CD4-positive, alpha-beta T cell treated with Interleukin-6 at 100 ng/mL for 8 hours (primary cell): ENCODE measurements at places on chromosomes 7 and 10.

- no peak for DNase-seq
Observed at GRCh38 chr10:22338931-22339330, 6.4 kb upstream of the SPAG6 start.

GRCh38 chr10:102985811-102986210 is 67.7 kb downstream of the CNNM2 start:
- DNase-seq, result no peak

- DNase-seq, result no peak
Observed at GRCh38 chr7:96040250-96040772, 268.0 kb downstream of the DYNC1I1 start.

DNA sequence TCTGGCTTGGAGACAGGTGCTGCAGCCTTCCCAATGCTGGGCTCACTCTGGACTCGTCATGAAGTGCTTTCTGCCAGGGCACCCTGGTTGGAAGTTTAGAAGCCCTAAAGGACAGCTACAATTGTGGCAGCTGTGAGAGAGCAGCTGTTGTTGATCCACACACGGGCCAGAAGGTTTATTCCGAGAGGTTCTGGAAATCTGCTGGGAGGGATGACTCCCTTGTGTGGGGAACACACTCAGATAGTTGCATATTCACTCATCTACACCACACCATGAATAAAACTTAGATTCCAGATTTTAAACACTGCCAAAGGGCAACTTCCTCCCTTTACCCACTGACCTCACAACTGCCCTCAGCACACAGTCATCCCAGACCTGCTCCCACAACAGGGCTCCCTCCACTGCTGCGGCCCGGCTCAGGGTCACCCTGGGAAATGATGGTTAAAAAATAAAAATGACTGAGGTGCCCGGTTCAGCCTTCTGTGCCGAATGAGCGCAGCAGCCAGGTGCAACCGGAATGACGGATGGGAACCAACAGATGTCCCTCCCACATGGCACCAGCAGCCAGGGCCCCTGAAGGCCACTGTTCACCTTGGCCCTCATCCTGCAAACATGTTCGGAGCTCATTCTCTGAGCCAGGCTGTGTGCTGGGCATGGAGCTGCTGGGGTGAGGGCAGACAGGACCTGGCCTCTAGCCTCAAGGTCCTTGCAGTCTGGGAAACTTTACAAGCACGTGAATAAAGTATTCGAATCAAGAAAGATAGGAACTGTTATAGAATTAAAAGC is 40.2 kb downstream of the ASB13 start:
- no peak for DNase-seq

DNA sequence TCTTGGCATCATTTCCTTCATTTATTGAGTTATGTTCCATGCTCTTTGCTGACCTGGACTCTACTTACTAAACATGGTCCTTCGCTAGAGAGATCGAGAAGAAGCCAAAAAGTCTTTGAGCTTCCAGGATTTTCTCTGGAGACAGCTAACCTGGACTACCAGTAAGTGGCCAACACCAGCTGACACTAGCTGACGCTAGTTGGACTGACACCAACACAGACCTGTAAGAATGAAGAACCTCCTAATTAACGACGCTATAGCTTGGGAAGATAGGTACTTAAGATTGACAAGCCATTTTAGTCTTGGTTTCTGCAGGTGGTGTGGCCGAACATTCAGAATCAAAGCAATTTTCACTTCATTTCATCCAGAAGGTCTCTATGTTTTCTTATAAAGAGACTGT is 66.4 kb downstream of the GALNT17 start:
- no peak for DNase-seq

- DNase-seq, result no peak
Observed at GRCh38 chr10:87671139-87671815, 11.6 kb downstream of the PAPSS2 start.

DNA sequence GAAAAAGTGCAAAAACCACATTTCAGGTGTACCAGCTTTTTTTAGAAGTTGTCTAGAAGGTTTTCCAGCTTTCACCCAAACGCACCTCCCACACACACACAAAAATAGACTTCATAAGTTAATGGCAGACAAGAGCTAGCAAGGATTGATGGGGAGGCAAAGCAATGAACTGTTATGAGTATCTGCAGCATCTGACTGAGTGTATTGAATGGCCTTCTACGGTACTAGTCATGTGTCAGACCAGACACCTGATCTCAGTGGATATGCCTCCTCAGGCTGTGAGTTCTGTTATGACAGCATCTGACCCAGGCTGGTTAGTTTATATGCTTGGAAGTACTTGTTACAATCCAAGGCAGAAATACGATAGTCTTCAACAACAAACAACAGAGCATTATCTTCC is 406.1 kb upstream of the AUTS2 start:
- DNase-seq, result no peak

GRCh38 chr7:114710499-114710898 is 211.4 kb upstream of the MDFIC start:
- DNase-seq, result no peak

DNA sequence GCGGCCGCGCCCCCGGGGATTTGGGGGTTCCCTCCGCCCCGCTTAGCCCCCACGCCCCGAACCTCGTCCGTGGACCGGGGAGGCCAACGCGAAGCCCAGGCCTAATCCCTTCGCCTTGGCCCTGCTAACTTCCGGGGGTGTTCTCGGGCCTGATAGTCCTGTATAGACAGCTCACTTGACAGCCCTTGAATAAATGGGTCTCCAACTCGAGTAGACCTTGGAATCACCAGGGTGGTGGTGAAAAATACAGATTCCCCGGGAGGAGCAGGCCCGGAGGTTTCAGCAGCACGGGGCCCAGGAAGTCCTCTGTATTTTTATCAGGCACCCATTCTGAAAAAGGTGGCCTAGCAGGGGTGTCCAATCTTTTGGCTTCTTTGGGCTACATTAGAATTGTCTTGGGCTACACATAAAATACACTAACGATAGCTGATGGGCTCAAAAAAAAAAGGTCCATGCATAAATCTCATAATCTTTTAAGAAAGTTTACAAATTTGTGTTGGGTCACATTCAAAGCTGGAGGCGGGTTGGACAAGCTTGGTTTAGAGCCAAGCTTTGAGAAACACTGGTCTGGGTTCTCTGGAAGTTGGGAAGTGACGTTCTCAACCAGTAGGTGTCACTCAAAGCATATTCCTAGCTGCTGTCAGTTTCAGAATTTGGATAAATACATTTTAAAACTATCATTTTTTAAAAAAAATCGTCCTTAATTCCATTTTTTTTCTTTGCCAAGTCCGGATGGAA is 221.7 kb downstream of the PHTF2 start:
- peak; percentile 47 for DNase-seq

DNA sequence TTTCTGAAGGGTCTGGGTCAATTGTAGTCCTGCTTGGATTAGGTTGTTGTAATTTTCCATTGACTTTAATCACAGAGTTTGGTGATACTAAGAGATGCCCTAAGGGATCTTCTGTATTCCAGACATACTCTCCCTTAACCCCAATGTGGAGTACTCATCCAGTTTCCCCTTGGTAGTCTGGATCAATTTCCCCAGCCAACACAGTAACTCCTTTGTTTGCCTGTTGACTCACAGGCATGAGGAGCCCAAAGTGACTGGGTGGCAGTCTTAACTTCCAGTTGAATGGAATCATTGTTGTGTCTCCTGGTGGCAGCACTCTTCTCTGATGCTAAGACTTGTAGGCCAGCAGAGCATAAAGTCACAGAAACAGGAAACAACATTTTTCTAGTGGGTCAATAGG is 41.5 kb upstream of the PIK3CG start:
- DNase-seq, result no peak

GRCh38 chr10:100014071-100014762 is 4.5 kb upstream of the DNMBP start:
- no peak for DNase-seq

GRCh38 chr7:154842591-154842990 is 160.3 kb downstream of the PAXIP1 start:
- DNase-seq, result no peak

DNA sequence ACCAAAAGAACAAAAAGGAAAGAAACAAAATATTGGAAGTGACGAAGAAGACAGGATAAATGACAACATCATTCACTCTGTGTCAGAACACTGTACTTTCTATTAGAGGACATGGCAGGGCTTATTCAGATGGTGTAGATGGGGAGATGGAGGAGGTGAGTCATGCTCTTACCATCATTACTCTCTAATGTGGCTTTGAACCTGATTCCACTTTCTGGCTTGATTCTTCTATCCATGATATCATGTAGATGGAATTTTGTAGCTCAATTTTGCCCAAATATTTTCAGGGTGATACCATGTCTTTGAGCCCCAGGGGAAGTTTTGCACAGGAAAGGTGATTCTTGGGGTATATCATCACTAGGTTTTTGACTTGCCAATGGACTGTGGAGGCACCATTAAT is 91.7 kb downstream of the CFAP58 start:
- no peak for DNase-seq

DNA sequence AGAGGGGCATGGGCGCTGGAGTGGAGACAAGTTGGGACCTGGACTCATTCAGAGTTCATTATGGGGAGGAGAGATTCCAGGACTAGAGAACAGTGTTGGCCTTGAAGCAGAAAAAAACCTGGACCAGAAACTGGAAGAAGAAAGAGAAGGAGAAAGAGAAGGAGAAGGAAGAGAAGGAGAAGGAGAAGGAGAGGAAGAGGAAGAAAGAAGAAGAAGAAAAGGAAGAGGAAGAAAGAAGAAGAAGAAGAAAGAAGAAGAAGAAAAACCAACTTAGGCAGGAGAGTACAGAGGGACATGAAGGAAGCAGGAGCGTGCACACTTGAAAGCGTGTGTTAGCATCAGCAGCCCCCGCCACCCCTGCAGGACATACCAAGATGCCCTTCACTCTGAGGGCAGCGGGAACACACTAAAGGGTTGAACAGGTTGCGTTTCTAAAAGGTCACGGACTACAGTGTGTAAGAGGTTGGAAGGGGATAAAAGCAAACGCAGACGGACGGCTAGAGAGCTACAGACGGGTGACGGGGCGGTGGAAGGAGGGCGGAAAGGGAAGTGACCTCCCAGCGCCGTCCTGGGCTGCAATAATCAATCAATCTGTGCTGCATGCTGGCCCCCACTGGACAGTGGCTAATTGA is 95.3 kb downstream of the SEC61G start:
- no peak for DNase-seq

DNA sequence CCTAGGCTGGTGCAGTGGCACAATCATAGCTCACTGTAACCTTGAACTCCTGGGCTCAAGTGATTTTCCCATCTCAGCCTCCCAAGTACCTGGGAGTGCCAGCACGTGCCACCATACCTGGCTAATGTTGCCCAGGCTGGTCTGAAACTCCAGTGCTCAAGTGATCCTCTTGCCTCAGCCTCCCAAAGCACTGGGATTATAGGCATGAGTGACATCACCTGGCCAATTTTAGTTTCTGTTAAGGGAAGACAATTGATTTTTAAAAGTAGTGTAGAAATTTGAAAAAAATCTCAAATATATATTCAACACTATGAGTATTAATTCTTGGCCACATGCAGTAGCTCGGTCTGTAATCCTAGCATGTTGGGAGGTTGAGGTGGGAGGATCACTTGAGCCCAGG is 121.9 kb upstream of the RHEB start:
- DNase-seq, result no peak

- DNase-seq, result no peak
Observed at GRCh38 chr10:136465-136762, 1.2 kb downstream of the ZMYND11 start.

DNA sequence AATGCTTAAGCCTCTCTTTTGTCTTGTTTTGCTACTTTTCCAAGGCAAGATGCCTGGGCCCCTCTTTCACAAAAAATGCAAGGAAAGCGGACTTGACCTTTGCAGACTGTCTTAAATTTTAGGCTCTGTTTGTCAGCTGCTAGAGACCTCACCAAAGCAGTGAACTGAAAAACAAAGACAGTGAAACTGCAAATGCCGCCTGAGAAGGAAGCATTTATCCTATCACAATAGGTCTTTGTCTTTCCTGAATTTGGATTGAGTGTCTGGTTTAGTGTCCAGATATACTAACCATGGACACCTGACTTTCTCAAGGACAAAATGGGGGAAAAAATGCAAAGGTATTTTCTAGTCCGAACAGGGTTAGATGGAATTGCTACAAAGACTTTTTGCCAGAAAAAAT is 256.9 kb downstream of the INHBA start:
- no peak for DNase-seq

DNA sequence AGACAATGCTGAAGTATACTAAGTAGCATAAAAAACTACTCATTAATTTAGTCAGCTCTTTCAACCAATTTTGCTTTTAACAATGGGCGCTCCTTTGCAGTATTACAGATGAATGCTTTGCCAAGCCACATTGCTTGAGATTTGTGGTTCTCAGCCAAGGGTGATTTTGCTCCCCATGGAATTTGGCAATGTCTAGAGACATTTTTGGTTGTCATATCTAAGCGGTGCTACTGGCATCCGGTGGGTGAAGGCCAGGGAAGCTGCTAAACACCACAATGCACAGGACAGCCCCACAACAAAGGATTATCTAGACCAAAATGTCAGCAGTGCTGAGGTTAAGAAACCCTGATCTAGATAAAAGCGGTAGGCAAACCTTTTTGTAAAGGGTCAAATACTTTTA is 112.0 kb downstream of the UBE2H start:
- no peak for DNase-seq

DNA sequence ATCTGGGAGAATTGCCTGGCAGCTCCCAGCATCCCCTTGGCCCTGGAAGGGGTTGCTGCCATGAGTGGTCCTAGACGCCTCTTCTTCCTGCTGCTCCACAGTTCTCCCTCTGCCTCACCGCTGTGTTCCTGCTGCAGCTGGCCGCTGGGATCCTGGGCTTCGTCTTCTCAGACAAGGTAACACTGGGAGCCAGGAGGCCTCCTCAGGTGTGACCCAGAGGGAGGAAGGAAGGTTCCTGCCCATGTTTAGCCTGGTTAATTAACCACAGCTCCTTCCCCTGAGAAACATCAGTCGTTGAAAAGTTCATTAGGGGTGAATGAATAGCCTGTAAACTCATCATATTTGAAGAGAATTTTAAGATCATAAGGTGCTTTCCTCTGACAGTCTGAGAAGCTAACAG is 18.2 kb downstream of the TSPAN33 start:
- no peak for DNase-seq

GRCh38 chr10:44325596-44326307 is 59.1 kb downstream of the CXCL12 start:
- no peak for DNase-seq

- DNase-seq, result peak; percentile 79
Observed at GRCh38 chr10:119268871-119269506, 61.6 kb downstream of the GRK5 start.

GRCh38 chr10:60224066-60224705 is 165.5 kb downstream of the ANK3 start:
- no peak for DNase-seq

- no peak for DNase-seq
Observed at GRCh38 chr10:123175389-123176387, 21.5 kb downstream of the BUB3 start.

GRCh38 chr10:92678206-92678605 is 11.5 kb upstream of the HHEX start:
- DNase-seq, result no peak

DNA sequence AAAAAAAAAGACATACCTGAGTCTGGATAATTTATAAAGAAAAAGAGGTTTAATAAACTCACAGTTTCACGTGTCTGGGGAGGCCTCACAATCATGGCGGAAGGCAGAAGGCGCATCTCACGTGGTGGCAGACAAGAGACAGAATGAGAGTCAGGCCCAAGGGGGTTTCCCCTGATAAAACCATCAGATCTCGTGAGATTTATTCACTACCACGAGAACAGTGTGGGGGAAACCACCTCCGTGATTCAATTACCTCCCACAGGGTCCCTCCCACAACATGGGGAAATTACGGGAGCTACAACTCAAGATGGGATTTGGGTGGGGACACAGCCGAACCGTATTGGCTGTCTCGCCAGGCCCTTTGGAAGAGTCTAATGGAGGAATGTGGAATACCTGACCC is 9.0 kb upstream of the MAFK start:
- no peak for DNase-seq
